HFFc6 (cell line): ENCODE measurements at places on chromosomes 3 and 15.
A peak's percentile ranks its signal among the peaks of the same experiment; 100 is the strongest.

- DNase-seq: no peak
These were observed 191.2 kb upstream of the PDZRN3 start for GRCh38 chr3:73815966-73816365.

GRCh38 chr3:105774444-105775180 lies 94.2 kb downstream of the CBLB start:
- DNase-seq: no peak

- no peak for DNase-seq
These were observed 291.7 kb downstream of the SUCLG2 start for GRCh38 chr3:67362686-67363085.

DNA sequence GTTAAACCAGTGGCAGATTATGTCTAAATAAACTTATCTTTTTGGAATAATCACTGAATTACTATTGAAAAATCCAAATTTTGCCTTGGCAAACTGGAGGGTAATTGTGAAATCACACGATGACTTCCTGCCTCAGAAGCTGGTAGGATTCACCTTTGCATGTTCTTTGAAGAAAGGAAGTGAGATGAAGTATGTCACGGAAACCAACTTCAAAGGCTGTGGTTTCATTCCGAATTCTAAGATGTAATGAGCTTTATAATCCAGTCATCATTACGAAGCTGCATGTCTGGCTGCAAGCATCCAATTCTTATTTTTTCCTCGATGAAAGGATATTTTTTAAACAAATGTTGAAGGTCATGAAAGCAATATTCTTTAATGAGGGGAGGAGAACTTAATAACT lies 15.0 kb upstream of the ZBED2 start:
- no peak for DNase-seq

GRCh38 chr3:29555590-29555989 lies 274.7 kb downstream of the RBMS3 start:
- peak; percentile 8 for DNase-seq

- no peak for DNase-seq
These were observed 64.6 kb downstream of the TLE3 start for GRCh38 chr15:70033109-70033508.

GRCh38 chr3:139555249-139555648 lies 15.7 kb upstream of the RBP1 start:
- DNase-seq: no peak

DNA sequence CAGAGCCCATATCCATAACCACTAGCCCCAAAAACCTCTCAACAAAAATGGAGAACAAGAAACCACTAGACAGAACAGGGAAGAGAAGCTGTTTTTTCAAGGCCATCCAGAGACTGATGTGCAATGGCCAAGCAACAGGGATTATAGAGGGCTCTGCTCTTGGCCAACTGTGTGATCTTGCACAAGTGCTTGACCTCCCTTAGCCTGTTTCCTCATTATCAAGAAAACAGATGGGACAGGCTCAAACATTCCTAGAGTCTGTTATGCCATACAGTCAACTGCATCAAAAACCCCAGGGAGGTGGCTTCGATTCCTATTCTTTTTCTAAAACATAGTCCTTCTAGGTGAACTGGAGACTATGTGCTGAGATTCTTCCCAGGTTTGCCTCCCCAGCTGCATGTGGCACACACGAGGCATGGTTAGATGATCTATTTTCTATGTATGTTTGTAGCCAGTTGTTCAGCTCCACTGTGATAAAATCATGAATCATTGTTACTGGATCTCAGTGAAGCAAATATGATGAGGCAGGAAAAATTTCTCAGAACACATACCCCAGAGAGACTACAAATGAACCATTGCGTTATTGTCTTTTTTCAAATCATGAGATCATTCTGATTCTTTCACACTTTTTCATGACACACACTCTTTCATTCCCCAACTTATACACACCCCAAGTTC lies 132.9 kb upstream of the TGFBR2 start:
- peak; percentile 26 for DNase-seq

DNA sequence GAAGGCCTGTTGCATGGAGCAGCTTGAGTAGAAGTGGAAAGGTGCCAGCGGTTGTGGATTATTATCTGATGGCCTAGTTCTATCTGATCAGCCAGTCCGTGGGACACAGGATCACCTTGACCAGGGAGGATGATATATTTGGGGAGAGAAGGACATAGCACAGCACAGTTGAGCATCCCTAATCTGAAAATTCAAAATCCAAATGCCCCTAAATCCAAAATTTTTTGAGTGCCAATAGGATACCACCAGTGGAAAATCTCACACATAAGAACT lies 6.0 kb downstream of the CSPG4 start:
- DNase-seq: no peak

GRCh38 chr15:25019434-25019833 lies 64.6 kb downstream of the SNRPN start:
- DNase-seq: no peak

DNA sequence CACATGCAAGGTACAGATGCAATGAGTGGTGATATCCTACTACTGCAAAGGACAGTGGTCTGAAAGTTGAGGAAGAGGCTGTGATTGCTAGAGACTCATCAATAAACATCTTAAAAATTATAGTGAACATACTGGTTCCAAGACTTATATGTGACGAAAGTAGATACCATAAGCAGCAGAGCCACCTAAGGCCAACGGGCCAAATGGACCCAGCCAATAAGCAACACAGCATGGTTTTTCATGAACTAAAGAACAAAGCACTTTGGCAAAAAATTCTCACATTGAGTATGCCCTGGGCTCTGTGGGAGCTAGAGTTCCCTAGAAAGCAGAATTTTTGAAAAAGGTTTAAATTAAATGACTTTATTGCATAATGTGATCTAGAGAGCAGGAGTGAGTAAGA lies 272.1 kb downstream of the SI start:
- DNase-seq: no peak

- DNase-seq: no peak
These were observed 382.5 kb upstream of the TPRG1 start for GRCh38 chr3:188789251-188789650.
